ENCODE measurements at places on chromosomes 7 and 10.
A peak's percentile ranks its signal among the peaks of the same experiment; 100 is the strongest.

DNA sequence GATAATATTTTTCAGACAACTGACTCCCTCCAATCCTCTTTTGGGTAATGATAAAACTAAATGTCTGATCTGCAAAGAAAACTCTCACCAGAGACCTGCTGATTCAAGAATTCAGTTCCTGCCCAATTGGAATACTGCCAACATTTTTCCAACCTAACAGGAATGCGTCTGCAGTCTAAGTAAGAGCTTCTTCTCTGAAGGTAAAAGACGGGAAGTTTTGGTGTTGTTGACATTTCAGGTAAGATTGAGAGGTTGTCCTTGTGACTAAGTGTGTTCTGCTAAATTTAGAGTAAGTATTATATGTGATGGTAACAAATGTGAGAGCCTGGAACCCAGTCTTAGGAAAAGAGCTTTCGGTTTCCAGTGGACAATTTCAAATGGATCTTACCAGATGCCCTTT is 17.6 kb downstream of the IFIT5 start:
- DNase-seq, result no peak

DNA sequence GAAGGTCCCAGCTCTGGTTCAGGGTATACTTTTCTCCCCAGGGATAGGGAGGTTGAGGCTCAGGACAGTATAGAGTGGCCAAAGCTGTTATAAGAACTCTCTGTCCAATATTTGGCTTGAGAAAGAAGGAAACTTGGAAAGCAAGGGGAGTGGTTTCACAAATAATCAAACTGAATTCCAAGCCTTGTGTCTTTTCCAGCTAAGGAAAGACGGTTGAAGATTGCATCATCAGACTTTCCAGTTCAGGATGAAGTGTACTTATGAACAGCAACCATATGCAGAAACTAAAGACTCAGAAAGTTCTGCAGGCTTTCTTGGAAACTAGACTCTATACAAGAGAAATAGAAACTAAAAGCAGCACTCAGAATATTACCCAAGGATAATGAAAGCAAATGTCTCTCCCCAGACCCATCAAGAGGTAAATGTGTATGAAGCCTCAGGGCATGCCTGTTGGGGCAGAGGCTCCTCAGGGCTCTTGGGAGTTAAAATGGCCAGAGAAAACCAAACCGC is 46.4 kb downstream of the RAMP3 start:
- DNase-seq, result no peak

- no peak for DNase-seq
These were observed 156.5 kb upstream of the NPS start for GRCh38 chr10:127392351-127393235.

GRCh38 chr10:69321039-69321715 is 42.9 kb downstream of the HK1 start:
- DNase-seq, result no peak

GRCh38 chr10:86367152-86367951 is 757 bp upstream of the GRID1 start:
- peak; percentile 55 for DNase-seq

DNA sequence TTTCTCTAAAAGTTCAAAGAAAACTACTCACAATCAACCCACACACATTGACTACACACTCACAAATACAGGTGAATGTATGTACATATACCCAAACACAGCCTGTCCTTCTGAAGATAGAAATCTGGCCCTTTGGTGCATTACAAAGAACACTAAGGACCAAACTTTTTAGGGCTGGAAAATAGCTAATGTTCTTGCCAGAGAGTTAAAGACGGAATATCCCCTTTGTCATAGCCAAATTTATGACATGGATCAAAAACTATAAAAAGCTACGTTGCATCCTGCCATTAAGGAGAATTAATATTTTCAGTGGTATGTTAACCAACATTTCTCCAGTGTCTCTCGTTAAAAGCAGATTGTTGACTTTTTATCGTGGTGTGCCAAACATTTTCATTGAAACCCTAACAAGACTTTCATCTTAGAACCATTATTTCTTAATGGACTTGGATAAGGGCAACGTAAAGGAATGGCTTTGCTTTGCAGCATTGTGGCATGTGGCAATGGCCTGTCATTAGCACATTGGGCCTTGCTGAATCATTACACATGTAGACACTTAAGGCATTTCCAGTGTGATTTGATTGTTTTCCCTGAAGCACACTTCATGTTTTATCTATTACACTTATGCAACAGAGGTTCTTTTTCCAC is 150.9 kb upstream of the MEOX2 start:
- DNase-seq, result no peak

DNA sequence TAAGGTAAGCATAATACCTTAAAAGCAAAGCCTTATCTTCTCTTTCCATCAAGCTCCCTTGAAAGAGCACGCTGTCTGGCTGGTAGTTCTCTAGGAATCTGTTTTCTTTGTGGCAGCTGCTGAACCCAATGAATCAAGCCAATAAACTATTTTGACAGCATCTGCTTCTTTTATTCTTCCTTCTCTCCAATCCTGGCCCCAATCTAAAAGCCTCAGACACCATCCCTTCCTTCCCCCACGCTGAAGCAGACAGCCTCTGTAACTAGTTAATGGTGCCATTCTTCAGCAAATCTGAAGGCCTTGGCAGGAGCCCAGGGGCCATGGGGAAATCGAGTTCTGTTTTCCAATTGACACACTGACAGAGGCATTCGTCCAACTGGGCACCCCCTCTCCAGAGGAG is 186.6 kb upstream of the LYZL1 start:
- DNase-seq, result peak; percentile 3

DNA sequence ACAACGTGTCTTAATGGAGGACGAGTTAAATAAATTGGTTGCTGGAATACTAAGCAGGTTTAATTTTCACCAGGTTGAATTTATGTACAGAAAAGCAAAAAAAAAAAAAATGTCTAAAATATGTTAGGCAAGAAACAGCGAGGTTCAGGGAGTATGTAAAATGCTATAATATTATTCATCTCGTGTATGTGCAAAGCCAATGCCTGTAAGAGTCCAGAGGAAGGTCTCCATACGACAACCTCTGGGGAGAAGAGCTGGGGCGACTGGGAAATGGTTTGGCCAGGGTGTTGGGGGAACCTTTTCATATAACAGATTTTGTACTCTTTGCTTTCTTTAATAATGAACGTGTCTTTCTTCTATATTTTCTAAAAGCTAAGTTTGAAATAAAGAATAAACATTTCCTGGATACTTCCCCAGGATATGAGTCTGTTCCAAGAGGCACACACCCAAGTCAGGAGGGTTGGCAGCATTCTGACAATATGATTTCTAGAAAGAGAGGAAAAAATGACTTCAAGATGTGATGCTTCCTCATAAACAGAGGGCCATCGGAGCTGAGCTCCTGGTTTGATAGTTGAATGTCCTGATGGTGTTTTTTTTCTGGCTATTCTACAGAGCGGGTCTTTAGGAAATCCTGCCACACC is 208.6 kb upstream of the MGMT start:
- DNase-seq, result no peak

- no peak for DNase-seq
These were observed 7.8 kb upstream of the COMMD3 start for GRCh38 chr10:22308390-22308789.

GRCh38 chr10:131490991-131491594 is 179.6 kb upstream of the TCERG1L start:
- no peak for DNase-seq

DNA sequence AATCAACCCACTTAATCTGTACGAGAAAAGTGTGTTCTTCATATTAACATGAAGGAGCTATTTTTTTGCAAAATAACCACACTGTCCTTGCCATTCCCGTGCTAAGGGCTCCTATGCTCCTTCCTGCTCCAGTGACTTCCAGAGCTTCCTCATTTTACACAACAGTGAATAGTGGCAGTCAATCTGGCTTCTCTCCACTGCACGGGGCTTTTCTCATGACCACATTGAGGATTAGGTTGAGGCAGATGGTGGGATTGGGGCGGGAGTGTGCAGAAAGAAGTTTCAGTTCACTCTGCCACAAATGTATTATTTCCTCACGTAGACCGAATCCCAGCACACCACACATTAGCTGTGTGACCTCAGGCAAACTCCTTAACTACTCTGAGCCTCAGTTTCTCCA is 235.1 kb downstream of the ARHGAP12 start:
- no peak for DNase-seq

DNA sequence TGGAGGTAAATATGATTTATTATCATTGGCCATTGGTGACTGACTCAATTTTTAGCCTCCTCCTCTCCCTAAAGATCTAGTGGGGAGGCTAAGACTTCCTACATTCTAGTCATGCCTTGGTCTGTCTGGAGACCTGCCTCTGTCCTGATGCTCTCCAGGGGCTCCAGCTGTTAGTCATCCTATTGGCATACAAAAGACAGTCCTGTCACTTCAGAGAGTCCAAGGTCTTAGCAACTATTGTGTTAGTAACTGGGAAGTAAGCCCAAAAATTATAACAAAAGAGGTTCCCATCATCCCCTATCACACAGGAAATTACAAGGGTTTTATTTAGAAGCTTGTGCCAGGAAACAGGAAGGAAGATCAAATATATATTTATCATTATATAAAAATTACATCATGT is 400.6 kb upstream of the VSTM2A start:
- DNase-seq, result no peak

GRCh38 chr10:79106256-79107050 is 37.7 kb downstream of the ZMIZ1 start:
- DNase-seq, result no peak

DNA sequence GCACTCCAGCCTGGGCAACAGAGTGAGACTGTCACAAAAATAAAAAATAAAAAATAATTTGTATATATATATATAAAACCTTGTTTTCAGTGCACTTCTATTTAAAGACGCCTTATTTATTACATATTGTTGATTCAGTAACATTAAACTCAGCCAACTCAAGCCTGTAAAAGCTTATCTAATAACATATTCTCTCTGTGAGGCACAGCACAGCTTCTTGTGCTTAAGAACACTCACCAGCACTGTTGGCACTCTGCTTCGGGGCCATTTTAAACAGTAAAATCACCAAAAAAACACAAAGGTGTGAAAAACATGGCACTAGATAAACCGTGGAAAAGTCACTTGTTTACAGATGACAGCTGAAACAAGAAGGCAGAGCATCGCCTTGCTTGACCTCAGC is 89.0 kb upstream of the C10orf90 start:
- no peak for DNase-seq

- no peak for DNase-seq
These were observed 3.5 kb downstream of the ERLIN1 start for GRCh38 chr10:100182281-100182680.

- DNase-seq, result no peak
These were observed 15.7 kb downstream of the SH2D4B start for GRCh38 chr10:80553436-80553835.

Data from hippocampal formation (tissue), 2 donors.